ENCODE measurements at places on chromosomes 12 and 14. TPM values are rescaled to one million over a fixed set of nuclear protein-coding genes. Genes with fewer than 3 reads are reported as not detected.

TAS2R9 gene
- 0.09 TPM for total RNA-seq

CDC42BPB gene
- 78.4 TPM for total RNA-seq

KERA gene
- not detected for total RNA-seq

ZNF385A gene
- total RNA-seq = 1.6 TPM

KCNA5 gene
- not detected for total RNA-seq

CLEC2A gene
- total RNA-seq = not detected

TCL1A gene
- not detected for total RNA-seq

GRCh38 chr14:72513346-72513745, 380.6 kb downstream of the DPF3 start:
- no peak for DNase-seq

DNA sequence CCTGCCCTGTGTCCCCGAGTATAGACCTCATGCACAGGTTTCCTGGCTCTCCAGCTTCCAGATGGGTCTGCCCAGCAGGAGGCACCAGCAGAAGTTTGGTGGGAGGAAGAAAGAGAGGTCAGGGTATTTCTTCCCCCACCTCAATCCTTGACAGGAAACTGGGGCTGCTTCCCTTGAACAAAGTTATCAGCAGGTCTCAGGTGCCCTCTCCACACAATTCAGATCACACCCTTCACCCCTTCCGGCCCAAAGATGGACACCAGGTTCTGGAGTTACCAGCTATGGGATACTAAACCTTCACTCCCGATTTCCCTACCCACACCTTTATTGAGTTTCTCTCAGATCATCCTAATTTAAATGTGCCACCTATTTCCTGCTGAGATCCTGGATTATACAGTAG, 1.2 kb downstream of the SART3 start:
- DNase-seq = no peak

GRCh38 chr14:105083926-105084685, 18.9 kb upstream of the GPR132 start:
- no peak for DNase-seq

DNA sequence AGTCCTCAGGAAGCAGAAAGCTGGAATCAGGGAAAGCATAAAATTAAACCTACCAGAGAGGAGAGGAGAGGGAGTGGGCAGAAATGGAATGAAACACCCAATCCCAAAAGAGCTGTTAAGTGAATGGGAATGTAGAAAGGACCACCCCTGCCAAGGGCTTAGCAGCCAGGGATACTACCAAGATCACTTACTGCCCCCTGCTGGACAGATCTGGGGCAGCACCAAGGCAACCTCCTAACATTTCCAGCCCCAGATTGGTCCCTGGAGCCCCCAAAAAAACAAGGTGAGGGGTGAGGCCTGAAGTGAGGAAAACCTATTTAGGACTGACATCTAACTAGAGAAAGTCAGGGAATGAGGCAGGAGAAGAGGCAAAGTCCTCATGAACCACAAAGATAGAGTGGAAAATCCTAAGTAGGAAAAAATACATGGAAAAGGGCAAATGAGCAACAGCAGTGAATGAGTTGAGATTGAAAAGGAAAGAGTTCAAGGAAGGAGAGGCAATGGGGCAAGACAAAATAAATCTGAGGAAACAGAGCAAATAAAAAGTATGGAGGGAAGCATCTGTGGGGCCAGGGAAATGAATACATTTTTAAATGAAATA, 11.2 kb upstream of the FKBP11 start:
- DNase-seq = peak; percentile 82

- DNase-seq = no peak
Measured at GRCh38 chr12:31783996-31784645, 55.3 kb upstream of the AMN1 start.

DNA sequence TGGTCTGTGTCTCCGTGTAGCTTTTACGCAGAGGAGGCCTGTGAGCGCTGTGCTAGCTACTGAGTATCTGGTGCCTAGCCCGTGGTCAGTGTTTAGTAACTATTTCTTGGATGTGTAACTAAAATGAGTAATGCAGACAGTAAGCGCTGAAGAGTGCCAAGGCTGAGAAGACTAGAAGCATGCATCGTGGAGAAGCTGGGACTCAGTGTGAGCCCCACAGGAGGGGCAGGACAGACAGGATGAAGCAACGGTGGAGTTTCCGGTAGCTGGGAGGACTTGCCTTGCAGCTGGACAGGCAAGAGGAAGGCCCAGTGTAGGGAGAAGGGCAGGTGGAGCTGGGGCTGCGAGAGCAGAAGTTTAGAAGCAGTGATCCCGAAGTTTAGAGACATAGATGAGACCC, 233.4 kb upstream of the FKBP4 start:
- peak; percentile 65 for DNase-seq

DNA sequence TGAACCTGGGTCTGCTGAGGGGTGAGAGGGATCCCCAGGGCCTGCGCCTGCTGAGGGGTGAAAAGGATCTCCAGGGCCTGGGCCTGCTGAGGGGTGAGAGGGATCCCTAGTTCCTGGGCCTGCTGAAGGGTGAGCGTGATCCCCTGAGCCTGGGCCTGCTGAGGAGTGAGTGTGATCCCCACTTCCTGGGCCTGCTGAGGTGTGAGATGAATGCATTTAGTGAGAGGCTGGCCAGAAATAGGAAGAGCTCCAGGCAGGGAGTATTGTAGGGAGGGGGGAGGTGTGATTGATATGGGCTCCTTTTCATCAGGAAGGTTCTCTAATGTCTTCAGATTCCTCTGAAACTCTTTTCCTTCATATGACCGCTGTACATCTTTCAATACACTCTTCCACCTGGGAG, 43.0 kb downstream of the FAM186A start:
- no peak for DNase-seq

- no peak for DNase-seq
Measured at GRCh38 chr12:16329594-16329993, 17.9 kb upstream of the MGST1 start.

DNA sequence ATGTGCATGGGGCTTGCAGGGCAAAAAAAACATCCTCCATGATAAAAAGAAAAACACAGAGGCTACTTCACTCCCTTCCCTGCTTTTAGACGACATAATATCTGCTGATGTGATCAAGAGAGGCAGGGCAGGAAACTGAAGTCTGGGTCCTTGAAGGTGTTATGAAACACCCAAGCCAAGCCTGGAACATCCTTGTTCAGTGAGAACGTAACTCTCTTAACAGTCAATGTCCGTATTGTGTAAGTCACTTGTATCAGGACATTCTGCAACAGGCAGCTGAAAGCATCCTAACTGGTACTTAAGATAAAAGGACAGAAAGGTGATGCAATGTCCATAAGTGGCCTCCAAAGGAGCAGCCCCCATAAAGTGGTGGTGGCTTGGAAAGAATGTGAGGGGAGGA, 20.0 kb downstream of the KCNK10 start:
- DNase-seq = no peak

DNA sequence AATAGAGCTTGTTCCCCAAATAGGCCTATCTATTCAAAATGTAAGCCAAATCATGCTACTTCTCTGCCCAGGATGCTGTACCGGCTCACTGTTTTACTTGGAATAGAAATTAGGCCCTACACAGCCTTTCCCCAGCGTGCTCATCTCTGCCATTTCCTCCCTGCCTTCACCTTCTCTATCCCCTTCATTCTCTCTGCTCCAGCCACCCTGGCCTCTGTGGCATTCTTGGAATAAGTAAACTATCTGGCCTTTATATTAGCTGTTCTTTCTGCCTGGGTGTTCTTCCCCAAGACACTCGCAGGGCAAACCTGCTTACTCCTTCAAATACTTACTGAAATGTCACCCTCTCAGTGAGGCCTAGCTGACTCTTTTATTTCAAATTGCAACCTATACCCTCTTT, 30.9 kb upstream of the DYRK2 start:
- DNase-seq = no peak

DNA sequence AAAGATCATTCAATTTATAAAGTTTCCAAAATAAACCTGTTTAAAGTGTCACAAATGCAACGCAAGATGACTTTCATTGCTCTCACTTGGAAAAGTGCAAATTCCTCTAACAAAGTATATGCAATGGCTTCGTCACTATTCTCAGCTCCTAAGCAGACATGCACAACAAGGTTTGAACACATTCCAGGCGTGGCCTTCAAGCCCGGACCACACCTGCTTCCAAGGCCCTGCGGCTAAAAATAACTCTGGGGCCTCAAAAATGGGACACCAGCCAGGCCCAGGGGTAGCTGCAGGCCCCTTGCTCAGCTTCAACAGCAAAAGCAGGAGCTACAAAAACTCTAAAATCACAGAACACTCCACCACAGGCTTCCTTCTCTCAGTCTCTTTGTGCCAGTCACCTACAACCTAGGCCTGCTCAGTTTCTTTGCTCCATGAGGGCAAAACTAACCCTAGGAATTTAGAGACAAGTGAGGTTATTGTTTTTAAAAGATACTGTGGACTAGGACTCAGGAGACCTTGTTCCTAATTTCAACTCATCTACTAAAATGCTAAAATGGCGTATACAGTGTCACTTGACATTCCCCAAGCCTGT, 29.3 kb downstream of the DUSP16 start:
- peak; percentile 16 for DNase-seq

GRCh38 chr14:26204728-26205479, 392.9 kb downstream of the NOVA1 start:
- peak; percentile 33 for DNase-seq

GRCh38 chr12:129381715-129382114, 522.1 kb downstream of the TMEM132D start:
- no peak for DNase-seq

All from fibroblast of the aortic adventitia (primary cell).